Stimulated activated CD4-positive, alpha-beta T cell treated with anti-CD3 and anti-CD28 coated beads, TNF-alpha, amount 100 ng/mL, for 48 hours (primary cell): ENCODE measurements at places on chromosomes 5 and 9.

- no peak for DNase-seq
These were observed 4.7 kb upstream of the NUP214 start for GRCh38 chr9:131120620-131121228.

DNA sequence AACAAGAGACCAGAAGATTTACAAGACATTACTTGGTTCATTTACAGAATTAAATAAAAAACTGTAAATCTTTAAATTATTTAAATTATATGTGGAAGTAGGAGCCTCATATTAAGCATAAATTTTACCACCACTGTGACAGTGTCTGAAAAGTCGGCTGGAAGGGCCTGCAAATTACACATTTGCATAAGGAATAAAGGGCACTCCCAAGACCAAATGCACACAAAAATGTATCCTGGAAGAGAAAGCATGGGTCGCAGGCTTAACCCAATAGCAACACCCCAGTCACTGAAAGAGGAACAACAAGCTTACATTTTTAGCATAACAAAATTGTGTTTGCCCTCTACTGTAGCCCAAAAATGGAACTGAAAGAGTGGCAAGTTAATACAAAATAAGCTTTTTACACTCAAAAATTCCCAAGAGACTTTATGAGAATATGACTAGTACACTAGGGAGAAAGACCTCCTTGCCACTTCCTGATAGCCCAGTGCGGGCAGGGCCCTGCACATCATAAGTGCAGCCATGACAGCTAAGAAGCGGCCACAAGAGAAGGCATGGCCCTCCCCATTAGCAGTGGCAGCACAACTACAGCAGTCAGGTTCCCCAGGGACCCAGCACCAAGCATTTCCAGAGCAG lies 482.0 kb downstream of the DTWD2 start:
- DNase-seq, result no peak

DNA sequence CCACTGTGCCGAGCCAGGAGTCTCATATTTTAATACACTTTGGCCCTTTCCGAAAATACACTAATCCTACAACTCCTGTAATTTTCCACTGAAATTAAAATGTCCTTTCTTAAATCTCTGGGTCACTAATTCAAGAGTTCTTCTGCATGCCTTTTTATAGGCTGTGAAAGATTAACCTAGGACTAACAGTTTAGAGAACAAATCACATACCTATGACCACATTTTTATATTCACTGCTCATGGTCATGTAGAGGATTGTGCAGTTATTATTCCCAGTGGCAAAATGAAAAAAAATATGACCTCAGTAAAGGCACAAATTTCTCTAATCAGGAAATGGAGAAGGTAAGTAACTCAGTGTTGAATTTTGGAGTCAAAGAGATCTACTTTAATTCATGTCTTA lies 33.4 kb downstream of the SLCO4C1 start:
- DNase-seq, result no peak

- no peak for DNase-seq
These were observed 346.1 kb downstream of the DIRAS2 start for GRCh38 chr9:90296539-90296938.

DNA sequence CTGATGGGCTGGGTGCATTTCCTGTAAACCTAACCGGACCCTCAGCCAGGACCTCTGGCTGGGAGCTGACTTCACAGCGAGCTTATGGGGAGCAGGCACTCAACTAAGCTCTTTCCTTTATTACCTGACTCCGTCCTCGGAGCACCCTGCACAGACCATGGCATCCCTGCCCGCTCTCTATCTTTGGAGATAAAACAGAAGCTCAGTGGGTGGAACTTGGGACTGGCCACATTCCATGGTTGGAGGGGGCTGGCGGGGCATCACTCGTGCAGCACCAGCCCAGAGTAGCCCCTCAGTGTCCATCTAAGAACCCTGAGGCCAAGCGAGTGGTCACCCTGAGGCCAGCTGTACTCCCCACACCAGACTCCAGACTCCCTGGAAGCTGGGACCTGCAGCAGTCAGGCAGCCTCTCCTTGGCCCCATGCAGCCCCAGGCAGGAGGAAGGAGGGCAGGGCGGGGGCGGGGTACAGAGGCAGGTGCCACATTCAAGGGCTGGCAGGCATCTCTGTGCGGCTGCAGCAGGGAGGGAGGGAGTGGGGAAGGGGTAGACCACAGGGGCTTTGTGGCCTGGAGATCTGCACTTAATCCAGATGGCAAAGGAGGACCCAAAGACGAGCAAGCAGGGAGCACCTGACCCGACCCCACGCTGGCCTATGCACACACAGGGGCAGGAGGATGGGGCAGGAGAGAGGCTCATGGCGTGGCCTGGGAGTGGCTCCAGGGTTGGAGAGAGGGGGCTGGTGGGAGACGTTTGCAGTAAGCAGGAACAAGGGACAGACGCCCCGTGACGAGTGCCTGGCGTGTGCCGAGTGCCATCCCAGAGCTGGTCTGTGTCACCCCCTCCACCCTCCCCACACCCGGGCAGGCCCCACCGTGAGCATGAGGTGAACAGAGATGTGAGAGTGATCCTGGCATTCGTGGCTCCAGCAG lies 26.1 kb downstream of the GLT6D1 start:
- DNase-seq, result no peak

DNA sequence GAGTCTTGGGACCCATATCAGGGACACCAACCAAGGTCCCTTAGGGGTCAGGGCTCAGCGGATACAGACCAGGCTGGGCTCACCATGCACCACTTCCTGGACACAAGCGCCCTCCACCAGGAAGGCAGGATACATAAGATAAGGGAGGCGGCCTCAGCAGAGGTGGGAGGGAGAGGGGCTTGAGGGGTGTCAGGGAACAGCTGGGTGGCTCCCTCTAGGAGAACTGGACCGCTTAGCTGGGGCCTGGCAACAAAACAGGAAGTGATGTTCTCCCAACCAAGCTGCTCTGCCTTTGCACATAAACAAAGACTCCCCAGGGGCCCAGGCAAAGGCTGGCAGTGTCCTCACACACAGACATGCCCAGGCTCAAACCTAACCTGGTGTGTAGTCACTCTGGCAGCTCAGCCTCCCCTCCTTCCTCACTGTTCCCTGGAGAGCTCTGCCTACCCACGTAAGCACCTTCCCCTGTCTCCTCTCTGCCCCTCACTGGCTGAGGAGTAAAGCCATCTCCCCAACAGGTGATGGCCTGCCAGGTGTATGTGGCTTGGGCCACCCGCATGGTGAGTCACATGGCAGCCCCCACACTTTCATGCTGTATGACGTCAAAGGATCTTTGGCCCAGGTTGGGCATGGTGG lies 5.8 kb upstream of the BICD2 start:
- no peak for DNase-seq

- DNase-seq, result no peak
These were observed 40.5 kb downstream of the GPR21 start for GRCh38 chr9:123073991-123074422.

- DNase-seq, result no peak
These were observed 6.0 kb downstream of the PDGFRB start for GRCh38 chr5:150149618-150150017.

GRCh38 chr5:151628112-151628823 lies 37.1 kb upstream of the FAT2 start:
- DNase-seq, result no peak

DNA sequence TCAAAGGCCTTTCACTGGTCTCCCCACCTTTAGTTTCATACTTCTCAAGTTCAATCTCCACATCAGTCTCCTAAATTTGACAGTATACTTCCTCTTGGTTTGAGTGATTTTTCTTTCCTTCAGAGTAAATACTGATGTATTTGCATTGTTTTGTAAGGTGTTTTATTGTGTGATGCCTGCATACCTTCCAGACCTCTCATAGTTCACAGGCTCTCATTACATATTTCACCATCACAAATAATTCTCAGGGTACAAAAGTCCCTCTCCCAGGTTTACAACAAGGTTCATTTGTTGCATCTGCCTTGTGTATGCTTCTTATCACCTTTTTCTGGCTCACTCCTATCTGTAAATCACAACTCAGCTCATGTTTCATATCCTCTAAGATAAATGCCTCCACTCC lies 22.2 kb upstream of the TUSC1 start:
- DNase-seq, result no peak

DNA sequence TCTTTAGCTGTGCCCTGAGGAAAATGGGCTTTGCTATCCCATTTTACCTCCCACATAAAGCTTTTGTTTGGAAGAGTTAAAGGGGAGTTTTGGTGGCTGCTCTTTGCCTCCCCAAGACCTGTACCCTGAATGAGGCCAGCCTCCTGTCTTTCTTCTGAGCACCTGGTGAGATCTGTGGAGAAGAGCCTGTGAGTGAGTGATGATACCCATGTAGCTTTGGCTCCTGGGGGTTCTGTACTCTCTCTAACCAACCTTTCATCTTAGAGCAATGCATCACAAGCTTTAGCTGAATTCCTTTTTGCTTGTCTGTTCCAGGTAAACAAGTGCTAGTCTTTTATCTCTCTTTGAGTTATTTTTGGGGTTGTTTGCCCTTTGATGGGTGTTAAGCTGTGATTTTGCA lies 73.6 kb downstream of the SCAMP1 start:
- no peak for DNase-seq

DNA sequence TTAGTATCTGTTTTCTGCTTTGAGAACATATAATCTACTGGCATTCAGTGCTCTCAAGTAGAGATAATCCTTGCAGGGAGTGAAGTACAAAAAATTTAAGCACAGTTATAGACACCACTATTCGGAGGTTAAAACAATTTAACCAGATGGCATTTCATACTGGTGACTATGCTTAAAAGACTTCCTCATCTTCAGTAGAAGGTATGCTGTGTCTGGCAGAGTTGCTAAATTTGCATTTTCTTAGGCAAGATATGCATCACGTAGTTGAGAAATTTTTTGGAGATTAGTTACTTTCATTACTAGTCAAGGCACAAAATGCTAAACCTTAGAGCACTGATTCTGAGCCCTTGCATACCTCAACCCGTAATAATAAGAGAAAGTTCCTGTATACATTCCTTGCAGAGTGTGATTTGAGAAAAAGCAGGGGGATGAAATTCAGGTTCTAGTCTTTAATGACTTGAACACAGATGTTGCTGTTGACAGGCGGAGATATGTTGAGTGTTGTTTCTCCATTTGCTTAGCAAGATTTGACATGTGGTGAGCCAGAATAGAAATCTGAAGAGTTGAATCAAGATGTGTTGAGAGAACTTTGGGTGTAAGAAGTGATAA lies 70.8 kb upstream of the STARD4 start:
- DNase-seq, result no peak

DNA sequence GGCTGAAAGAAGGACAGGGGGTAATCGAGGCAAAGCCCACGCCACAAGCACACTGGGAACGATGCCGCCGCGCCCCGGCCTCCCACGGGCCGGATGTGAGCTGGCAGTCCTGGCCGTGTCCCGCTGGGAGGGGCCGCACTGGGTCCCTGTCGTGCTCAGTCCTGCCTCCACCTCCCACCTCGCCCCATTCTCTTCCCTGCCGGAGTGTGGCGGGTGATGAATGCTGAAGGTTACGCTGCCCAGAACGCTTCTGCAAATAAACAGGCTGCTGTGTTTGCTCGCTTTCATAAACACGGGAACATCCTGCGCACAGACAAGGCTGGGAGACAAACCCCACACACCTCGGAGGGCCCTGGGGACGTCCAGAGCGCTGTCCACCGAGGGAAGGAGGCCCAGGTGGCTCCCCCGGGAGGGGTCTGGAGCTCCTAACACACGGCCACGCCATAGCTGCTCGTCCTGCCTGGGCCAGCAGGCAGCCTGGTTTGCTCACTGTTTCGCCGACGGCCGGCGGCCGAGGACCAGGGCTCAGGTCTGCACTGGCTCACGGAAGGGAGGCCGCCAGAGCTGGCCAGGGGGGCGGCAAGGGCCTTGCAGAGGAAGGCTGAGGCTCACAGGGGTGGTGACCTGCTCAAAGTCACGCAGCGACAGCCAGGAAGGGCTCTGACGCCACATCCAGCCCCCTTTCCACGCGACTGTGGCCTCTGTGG lies 2.3 kb downstream of the DNLZ start:
- DNase-seq, result no peak

DNA sequence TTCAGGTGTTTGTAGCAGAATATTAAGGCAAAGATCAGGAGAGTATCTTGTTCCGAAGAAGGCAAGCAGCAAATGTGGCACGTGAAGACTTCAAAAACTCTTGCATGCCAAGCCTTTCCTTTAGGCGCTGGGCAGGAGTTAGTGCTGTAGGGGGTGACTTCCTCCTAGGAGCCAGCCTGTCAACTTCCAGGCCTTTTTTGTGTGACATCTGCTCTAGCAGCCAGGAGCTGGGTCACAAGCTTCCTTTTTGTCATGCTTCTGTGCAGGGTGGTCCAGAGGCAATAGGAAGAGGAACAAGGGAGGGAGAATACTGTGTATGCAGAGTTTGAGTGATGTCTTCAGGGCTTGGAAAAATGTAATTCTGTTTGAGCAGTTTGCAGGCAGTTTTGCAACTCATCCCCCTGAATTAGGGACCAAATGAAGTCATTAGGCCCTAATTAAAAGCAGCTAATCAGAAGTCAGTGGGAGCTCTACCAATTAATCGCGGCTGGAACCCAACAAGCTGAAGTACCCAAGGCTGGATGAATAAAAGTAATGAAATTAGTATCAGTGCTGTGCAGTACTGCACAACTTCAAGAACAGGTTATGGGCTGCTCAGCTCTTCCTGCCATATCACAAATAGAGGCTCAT lies 53.5 kb downstream of the TLR4 start:
- no peak for DNase-seq

DNA sequence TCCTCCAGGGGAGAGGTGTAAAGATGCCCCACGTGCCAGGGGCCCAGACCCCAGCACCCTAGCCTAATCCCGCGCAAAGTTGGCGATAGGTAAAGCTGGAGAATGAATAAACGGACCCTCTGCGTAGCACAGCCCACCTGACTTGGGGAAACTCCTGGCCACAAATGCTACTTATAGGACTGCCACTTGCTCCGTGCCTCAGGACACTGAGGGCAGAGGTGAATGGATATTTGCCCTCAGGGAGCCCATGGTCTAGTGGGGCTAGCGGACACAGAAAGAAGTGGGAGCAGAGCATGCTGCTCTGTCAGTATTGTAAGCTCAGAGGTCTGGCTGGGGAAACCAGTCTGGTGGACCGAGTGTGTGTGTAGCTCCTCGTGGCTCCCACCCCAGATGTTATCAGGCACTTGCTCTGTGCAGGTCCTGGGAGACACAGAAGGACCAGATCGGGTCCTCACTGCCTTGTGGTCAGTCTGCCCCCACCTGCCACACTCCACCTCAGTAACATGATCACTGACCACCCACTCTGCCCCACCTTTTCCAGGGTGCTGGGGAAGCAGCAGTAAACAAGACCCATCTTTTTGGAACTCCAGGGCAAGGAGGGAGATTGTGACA lies 841 bp downstream of the GRK6 start:
- DNase-seq, result no peak

DNA sequence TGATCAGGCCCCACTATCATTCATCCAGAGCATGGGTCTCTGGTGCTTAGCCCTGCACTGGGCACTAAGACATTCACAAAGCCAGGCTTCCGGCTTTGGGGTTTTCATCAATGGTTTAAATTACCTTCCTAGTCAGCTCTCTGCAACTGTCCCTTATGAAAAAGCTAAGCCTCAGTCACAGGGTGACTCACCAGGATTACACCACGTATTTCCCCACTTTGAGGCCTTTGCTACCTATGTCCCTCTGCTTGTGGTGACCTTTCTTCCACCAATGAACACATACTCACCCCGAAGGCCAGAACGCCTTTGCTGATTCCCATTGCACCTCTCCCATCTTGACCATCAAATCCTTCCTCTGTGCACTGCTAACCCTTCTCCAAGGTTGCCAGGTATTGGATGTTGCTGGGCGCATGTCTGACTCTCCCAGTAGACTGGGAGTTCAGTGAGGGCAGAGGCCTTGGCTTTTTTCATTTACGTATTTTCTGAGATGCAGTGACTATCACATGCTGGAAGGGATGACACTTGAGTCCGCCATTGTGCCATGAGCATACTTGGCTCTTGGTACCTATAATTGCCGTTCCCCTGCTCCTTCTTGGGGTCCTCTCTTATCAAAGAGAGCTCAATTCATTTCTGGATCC lies 58.7 kb upstream of the TNFSF8 start:
- DNase-seq, result no peak
